CD8-positive, alpha-beta memory T cell (primary cell): ENCODE measurements at places on chromosomes 3 and 15. TPM values are rescaled to one million over a fixed set of nuclear protein-coding genes. Genes with fewer than 3 reads are reported as not detected.

Gene GRK7
- total RNA-seq, result not detected

- no peak for DNase-seq
These were observed 8.4 kb downstream of the TTC21A start for GRCh38 chr3:39115870-39116269.

GRCh38 chr3:113268942-113269341 lies 57.6 kb downstream of the BOC start:
- no peak for DNase-seq

DNA sequence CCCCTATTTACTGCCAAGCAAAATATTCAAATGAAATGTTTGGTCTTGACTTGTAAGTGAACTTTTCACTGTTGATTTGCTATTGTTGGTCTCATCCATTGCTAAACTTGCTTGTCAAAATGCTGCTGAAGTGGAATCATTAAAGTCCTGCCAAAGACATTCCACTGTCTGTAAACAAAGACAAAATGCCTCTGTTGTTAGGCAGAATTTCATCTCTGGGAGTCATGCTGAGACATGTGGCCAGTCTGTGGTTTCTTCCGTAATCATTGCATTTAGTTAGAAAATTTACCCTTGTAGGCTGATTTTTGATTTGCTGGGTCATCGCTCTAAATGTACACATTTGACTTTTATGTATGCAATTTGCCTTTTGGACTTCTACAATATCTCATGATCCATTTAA lies 577.7 kb downstream of the MECOM start:
- DNase-seq, result no peak

GRCh38 chr3:134150476-134150875 lies 100.2 kb downstream of the RYK start:
- no peak for DNase-seq

Gene ZNF860
- 0.16 TPM for total RNA-seq

- DNase-seq, result no peak
These were observed 82.7 kb downstream of the TLE3 start for GRCh38 chr15:70014860-70015490.

Gene WDR72
- not detected for total RNA-seq

Gene WDR49
- total RNA-seq, result 0.35 TPM

- no peak for DNase-seq
These were observed 88.8 kb downstream of the IGF1R start for GRCh38 chr15:98737159-98737558.
